ENCODE measurements at places on chromosomes 1 and 21.

DNA sequence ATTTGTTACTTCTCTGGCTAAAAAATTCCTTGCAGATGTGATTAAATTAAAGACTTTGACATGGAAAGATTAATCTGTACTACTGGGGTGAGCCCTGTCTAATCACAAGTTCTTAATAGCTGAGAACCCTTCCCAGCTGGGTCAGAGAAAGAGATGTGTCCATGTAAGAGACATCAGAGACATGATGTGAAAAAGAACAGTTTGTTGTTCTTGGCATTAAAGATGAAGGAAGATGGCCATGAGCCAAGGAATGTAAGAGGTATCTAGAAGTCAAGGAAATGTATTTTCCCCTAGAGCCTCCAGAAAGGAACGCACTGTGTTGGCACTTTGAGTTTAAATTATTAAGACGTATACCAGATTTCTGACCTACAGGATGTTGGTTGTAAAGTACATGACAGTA is 1271.5 kb upstream of the PRMT6 start:
- DNase-seq: no peak

GRCh38 chr1:159935719-159936272 is 9.6 kb downstream of the IGSF9 start:
- DNase-seq: no peak

- DNase-seq: no peak
Observed at GRCh38 chr1:77831566-77831965, 52.1 kb downstream of the MIGA1 start.

- DNase-seq: no peak
Observed at GRCh38 chr1:66930823-66931174, 6.0 kb downstream of the MIER1 start.

- no peak for DNase-seq
Observed at GRCh38 chr1:3032371-3033039, 11.2 kb downstream of the ACTRT2 start.

DNA sequence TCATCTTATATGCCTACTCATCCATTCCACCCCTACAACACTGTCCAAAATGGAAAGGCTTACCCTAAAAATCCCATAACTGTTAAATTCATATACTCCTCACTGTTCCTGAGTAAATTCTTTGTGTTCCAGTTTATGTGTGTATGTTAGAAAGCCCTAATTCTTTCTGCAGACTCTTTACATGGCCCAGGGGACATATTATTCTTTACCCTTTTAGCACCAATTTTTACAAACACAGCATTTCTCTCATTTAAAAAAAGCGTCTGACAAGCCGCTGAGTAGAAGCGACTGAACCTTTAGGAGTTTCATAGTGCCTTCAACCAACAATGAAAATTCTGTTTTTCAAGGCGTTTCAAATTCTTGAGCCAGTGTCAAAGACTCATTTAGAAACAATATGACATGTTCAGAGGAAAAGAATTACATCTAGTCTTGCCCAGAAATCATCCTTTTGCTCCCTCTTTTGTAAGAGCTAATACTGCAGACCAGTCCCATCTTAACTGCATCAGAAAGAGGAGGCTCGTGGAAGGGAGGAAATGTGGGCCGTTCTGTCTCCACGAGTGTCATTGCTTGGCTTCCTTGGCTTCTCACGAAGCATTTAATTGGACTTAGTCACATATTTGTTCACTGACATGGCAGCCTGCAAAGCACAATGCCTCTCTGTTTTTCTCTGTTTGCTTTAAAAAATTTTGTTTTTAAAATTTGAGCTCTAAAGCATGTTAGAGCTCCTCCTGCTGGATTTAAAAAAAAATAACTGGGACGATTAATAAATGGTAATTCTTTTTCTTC is 21.3 kb upstream of the C1orf105 start:
- DNase-seq: peak; percentile 93

GRCh38 chr21:25560271-25560685 is 47.0 kb downstream of the MRPL39 start:
- DNase-seq: no peak

- DNase-seq: no peak
Observed at GRCh38 chr1:217010253-217010652, 287.0 kb upstream of the ESRRG start.

DNA sequence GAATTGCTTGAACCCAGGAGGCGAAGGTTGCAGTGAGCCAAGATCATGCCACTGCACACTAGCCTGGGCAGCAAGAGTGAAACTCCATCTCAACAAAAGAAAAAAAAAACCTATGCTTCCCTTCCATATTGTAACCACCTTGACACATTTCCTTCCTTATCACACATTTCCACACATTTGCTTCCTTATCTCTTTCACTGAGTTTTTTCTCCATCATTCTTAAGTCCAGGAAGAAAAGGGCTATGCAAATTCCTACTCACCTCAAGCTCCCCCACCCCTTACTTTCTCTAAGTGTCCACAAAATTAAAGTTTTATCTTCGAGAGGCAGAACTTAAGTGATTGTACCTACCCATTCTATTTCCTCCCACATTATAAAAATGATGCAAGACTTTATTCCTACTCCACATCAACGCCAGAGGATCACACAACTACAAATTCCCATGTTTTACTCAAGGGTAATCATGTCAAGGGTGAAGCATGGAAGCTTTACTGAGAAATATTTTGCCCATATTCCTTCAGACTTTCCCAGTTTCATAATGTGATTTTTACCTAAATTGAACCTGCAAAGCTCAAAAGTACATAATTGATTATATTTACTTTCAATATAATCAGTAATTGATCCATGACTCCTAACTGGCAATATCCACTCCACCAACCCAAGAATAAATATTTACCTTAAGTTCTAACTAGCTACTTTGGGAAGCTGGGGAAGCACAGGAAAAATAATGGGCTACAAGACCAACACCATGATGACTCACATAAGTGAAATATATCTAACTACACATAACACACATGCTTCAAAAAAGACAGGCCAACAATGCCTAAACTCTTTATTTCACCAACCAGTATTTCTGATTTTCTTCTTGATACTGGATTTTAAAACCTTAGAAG is 9.3 kb downstream of the WDR77 start:
- no peak for DNase-seq

GRCh38 chr1:157819215-157819614 is 705 bp downstream of the FCRL1 start:
- no peak for DNase-seq

DNA sequence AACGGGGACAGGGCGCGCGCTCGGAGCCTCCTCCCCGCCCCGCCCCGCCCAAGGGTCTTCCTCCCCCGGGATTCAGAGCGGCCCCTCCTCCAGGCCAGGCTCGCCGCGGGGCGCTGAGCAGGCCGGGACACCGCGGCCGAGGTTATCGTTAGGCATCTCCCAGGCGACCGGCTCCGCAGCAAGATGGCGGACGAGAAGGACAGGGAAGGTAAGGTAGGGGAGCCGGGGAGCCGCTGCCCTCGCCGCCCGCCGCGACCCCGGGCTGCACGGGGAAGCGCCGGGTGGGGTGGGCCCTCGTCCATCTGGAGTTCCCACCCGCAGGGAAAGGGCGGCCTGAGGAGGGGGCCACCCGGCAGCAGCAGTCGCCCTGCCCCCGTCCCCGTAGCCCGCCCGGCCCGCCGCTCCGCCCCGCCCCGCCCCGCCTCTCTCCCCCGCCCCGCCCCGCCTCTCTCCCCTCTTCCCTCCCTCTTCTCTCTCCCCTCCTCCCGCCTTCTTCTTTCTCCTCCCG is 105.9 kb upstream of the HNRNPU start:
- DNase-seq: no peak

DNA sequence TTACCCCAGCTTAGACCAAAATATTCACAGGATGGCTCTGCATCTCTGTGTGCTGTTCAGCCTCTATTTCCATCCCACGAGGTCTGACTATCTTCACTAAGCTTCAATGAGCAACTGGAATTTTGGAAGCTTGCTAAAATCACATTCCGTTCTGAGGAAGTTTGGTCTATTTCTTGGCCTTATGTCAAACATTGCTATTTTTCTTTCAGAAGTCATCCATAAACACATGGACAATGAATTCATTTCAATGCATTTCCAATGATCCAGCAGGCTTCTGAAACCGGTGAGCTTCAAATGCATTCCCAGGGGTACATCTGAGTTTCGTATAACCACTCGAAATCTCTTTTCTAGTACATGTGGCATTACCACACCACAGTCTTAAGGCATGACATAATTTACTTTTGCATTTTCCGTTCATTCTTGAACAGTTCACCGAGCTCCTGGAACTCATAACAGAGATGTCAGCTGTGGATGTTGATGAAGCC is 294.1 kb upstream of the KAZN start:
- DNase-seq: peak; percentile 37

GRCh38 chr1:150507912-150508864 is at the start of gene ECM1:
ECM1 (plus strand) TSS chr1:150508109; CDS start chr1:150508210, 101 bp downstream.
- no peak for DNase-seq

DNA sequence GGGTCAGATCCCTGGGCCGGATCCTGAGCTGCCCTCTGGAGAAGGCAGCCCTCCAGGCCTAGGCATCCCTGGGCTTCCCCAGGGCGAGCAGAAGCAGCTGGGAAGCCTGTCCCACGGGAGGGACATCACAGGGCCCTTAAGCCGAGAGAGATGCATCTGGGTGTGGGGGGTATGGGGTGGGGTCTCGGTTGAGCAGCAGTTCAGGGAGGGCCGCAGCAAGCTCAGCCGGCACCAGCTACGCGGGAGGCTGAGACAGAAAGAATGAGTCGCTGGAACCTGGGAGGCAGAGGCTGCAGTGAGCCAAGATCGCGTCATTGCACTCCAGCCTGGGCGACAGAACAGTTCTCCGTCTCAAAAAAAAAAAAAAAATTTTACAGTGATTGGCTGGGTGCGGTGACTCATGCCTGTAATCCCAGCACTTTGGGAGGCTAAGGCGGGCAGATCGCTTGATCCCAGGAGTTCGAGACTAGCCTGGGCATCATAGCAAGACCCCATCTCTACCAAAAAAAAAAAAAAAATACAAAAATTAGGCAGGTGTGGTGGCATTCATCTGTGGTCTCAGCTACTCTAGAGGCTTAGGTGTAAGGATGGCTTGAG is 37.7 kb downstream of the RRP1 start:
- peak; percentile 5 for DNase-seq

DNA sequence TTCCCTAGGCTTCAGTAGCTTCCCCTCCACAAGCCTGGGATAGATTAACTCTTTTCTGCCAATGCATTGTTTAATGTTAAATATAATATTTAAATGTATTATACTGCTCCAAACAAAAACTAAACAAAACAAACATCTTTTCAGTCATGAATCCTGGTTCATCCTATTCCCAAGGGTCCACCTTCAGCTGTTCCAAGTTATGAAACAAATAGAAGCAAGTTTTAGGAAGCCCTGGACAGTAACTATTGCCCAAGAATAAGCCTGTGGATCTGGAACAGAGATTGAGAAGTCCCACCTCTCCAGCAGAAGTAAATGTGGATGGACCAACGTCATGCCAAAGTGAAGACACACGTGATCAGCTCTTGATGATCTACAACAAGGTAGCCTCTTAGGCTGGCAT is 408.1 kb downstream of the SETD4 start:
- DNase-seq: no peak

DNA sequence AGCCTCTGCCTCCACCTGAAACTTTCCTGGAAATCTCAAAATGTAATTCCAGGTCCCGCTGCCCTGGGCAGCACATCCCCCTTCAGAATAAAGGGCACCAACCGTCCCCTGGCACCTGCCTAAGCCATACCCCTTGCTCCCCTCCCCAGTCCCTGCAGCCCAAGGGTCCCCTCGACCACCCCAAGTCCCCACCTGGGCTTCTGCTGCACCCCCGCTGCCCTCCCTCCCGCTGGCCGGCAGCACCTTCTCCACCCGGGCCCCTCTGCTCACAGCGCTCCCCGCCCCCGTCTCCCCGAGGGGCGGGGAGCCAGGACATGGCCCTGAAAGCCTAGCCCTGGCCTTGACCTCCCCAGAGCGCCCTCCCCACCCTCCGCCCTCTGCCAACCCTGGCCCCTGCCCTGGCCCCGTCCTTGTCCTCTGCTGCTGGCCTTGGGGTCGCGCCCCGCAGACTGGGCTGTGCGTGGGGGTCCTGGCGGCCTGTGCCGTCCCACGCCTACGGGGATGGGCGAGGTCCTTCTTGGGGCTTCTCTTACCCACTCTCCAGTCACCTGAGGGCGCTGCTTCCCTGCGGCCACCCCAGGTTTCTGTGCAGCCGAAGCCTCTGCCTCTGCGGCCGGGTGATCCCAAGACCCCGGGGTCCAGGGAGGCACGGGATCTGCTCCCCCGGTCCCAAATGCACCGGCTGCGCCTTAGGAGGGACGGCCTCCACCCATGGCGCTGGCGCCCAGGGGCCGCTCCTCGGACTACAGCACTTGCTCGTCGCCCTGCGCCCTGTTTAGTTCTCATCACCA is 41.7 kb downstream of the WDR4 start:
- no peak for DNase-seq

DNA sequence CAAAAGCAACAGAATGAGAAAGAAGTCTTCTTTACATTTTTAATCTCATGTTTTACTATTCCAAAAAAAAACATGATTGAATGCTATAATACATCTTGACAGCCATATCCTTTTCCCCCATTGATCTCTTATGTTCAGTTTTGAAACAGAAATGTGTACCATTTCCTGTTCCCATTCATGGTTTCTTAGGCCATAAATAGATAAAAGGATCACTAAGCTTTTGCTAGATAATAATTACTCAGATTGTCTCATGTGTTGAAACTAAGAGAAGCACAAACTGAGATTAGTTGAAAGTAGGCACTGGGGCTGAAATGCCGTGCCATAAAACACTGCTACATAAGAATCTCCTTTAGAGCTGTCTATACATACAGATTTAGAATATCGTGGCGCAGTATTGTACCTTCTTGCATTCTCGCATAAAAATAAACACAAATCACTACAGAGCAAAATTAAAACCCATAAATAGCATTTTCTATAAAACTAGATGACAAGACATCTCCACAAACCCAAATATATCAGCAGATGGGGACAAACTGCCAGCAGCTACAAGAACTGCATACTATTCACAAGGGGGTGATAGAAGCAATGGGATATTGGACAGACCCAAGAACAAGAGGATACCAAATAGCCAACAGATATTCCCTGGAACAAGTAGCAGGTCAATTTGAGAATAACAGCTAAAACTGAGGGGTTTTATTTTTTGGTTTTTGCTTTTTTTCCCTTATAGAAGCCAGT is 405.3 kb upstream of the PRMT6 start:
- DNase-seq: no peak

DNA sequence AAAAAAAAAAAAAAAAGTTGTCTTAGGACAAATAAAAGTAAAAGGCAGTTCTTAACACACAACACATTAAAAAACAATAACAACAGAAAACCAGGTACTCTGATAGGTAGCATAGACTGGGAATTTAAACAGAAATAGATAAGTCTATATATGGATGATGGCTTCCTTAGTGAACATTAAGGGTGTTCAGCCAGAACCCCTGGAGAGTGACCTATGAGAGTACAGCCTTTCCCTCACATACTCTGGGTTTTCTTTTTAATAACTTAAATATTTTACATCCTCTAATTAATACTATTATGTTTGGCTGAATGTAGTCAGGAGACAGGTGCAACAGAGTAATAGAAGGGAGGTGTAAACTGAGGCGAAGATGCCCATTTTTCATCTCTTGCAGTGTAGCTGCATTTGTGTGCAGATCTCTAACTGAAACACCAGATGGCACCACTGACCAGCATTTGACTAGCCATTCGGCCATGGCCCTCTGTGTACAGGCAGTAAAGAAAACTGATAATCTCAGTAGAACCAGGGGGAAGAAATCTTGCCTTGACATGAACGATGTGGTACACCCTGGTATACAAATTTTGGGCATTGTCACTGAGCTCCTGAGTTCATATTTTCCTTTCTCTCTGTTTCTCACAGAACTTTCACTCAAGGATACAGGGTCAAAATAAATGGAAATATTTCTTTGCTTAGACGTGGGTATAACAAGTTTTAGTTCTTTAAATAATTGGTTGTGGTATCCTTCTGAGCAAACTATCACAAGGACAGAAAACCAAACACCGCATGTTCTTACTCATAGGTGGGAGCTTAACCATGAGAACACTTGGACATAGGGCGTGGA is 7.6 kb downstream of the TTF2 start:
- no peak for DNase-seq
